ENCODE measurements at places on chromosomes 4 and X.
A peak's percentile ranks its signal among the peaks of the same experiment; 100 is the strongest.

DNA sequence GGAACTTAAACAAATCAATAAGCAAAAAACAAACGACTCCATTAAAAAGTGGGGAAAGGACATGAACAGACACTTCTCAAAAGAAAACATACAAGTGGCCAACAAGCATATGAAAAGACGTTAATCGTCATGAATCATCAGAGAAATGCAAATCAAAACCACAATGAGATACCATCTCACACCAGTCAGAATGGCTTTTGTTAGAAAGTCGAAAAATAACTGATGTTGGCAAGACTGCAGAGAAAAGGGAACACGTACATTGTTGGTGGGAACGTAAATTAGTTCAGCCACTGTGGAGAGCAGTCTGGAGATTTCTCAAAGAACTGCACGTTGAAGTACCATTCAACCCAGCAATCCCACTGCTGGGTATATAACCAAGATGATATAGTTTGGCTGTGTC, 23.7 kb downstream of the NEUROG2 start:
- DNase-seq = no peak

GRCh38 chr4:6308899-6309643, 39.4 kb downstream of the WFS1 start:
- DNase-seq = peak; percentile 64

- no peak for DNase-seq
These were observed 199.8 kb upstream of the SFRP2 start for GRCh38 chr4:153988492-153989363.

DNA sequence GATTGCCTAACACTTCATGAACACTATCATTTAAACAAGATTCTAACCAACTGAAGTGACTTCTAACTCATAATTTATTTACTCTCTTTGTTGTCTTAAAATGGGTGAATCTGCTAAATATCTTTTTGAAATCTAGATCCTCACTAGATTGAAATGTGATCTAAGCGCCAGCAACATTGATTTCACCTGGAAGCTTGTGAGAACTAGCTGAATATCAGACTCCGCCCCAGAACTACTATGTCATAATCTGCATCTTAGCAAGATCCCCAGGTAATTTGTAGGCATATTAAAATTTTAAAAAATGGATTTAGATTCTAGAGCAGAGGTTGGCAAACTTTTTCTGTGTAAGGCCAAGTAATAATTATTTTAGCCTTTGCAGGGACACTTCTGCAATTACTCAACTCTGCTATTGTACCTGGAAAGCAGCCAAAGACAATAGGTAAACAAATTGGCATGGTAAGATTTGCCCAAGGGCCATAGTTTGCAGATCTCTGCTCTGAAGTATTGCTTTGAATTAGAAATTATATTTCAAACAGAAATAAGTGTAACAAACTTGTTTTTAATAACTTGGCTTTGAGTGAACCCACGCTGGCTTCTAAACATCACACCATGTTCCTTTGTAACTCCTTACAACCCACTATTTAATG, 121.5 kb downstream of the REELD1 start:
- DNase-seq = no peak

- DNase-seq = no peak
These were observed 37.4 kb downstream of the STARD8 start for GRCh38 chrX:68684919-68685304.

- DNase-seq = no peak
These were observed 329.4 kb upstream of the PCDH18 start for GRCh38 chr4:137861682-137862081.

DNA sequence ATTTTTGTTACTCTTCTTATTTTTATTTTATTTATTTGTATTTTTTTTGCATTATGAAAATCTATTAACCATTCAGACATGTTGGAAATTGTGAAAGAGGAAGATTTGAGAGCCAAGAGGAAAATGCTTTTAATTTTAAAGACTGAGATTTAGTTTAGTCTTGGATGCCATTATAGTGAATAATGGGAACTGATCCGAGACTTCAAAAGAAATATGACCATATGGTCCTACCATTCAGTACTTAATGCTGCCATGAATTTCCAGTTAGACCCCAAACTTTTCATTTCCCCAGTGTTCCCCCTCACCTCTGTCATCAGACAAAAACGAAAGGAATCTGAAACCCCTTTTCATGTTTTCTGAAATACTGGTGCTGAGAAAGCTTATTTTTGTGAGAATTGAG, 95.5 kb downstream of the TENM3 start:
- DNase-seq = no peak

- no peak for DNase-seq
These were observed 46.8 kb downstream of the SULT1B1 start for GRCh38 chr4:69713593-69713992.
